Tracheal epithelial cell (primary cell): ENCODE measurements at places on chromosomes 16 and 17. TPM values are rescaled to one million over a fixed set of nuclear protein-coding genes. Genes with fewer than 3 reads are reported as not detected.

The KRTAP4-3 gene
- not detected in 2 replicates for total RNA-seq

The HOXB3 gene
- total RNA-seq, result 0.43 and 2.7 TPM in 2 replicates

The HAPSTR1 gene
- 58.2 and 62.9 TPM in 2 replicates for total RNA-seq

The G6PC1 gene
- total RNA-seq, result under 0.01 TPM in 1 of 2 replicates, not detected in the other
